ENCODE measurements at places on chromosomes 11 and 22. TPM values are rescaled to one million over a fixed set of nuclear protein-coding genes. Genes with fewer than 3 reads are reported as not detected.

JHY gene
- 7.7 TPM for total RNA-seq

SLC22A9 gene
- not detected for total RNA-seq

DLAT gene
- total RNA-seq: 27.7 TPM

GP1BB gene
- 63.4 TPM for total RNA-seq

MPZL3 gene
- total RNA-seq: 1.6 TPM

TBRG1 gene
- 30.0 TPM for total RNA-seq

MRGPRE gene
- not detected for total RNA-seq

DEFB108B gene
- total RNA-seq: not detected

MS4A18 gene
- total RNA-seq: not detected

DCDC1 gene
- total RNA-seq: not detected

HORMAD2 gene
- not detected for total RNA-seq

Data from chondrocyte (in vitro differentiated cells).